Kasumi-1 (cell line): ENCODE measurements at places on chromosomes 11 and 22.

- DNase-seq, result no peak
Measured at GRCh38 chr22:29039148-29039547, 22.5 kb downstream of the C22orf31 start.

DNA sequence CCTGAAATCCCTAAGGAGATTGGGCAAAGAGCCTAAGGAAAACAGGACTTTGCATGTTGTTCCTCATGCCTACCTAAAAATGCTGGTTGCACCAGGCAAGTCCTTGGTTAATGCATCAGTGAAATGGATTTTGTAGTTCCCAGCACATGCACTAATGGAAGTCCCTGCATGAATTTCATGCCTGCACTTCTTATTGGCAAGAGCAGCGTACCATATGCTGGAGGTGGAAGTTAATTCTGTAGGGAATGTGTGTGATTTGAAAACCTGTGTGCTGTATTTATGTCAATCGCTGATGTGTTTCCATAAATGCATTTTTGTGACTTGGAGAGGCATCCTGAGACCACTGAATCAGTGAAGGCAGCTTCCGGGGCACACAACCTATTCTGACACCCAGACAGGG lies 140.3 kb upstream of the MTNR1B start:
- DNase-seq, result no peak

DNA sequence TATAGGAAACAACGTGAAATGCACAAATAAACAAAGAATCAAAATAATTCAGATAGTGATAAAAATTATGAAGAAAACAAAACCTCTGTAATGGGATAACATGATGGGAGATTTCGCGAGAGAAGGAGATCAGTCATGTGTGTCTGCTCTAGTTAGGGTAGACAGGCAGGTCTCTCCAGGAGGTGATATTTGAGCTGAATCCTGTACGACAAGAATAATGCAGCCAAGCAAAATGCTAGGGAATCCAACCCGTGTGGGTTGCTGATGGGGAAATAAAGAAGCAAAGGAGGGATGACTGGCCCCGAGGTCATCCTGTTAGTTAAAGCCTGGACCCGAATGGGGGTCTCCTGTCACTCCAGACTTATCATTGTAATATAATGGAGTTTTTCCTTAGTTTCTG lies 16.0 kb downstream of the MAML2 start:
- no peak for DNase-seq

DNA sequence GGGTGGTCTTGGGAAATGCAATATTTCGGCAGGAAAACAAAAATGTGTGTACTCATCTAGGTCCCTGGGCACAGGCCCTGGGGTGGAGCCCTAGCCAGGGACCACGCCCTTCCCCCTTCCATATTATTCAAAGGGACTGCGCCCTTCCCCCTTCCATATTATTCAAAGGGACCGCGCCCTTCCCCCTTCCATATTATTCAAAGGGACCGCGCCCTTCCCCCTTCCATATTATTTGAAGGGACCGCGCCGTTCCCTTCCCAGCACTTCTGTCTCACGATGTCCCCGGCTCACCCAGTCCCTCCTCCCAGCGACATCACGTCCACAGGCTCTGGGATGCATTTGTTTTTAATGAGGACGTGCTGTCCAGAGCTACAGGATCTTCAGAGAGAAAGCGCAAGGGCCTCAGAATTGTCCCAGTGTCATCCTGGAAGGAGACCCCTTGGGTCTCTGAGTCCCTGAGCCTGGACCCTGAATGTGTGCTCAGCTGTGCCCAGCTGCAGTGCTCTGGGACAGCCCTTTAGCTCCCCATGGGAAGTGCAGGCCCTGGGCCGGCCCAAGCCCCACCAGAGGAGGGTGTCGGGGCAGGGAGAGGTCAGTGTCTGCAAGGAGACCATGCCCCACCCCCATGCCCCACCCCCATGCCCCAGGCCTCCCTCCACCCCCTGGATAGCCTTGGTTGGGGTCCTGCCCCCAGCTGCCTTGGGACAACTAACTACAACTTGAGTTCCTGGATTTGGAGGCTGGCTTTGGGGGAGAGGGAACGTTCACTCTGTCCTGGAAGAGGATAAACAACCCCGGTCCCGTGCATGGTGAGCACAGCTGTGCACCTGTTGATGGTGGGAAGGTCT lies 810.0 kb downstream of the BRD1 start:
- no peak for DNase-seq

- DNase-seq, result no peak
Measured at GRCh38 chr11:78076733-78077403, 2.8 kb downstream of the NDUFC2 start.

- DNase-seq, result no peak
Measured at GRCh38 chr11:15266999-15267398, 152.3 kb downstream of the INSC start.

DNA sequence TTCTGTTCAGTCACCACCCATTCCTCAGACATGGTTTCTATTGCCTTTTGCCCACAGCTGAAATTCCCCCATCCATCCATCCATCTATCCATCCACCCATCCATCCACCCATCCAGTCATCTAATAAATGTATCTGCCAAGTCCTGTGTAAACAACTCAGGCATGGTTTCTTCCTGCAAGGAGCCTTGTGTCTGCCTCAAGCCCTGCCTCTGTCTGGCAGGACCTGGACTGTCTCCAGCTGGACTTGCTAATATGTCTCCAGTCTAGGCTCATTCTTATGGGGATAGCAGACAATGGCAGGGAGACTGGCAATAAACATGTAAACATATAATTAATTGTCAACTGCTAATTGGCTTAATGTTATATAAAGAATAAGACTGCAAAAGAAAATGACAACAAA lies 64.7 kb upstream of the AMPD3 start:
- no peak for DNase-seq

- no peak for DNase-seq
Measured at GRCh38 chr11:111764621-111765020, 1.6 kb downstream of the PPP2R1B start.

GRCh38 chr22:35064664-35065063 lies 1.3 kb upstream of the ISX start:
- DNase-seq, result no peak

DNA sequence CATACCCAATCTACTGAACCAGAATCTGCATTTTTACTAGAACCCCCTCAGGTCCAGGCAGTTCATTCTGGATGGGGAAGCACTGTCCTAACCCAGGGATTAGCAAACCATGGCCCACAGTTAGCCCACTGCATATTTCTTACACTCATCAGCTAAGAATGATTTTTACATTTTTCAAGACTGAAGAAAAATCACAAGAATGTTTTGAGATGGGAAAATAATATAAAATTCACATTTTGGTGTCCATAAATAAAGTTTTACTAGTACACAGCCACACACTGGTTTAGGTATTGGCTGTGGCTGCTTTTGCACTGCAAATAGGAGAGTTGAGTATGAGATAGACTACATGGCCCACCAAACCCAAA lies 59.4 kb downstream of the PPFIBP2 start:
- no peak for DNase-seq
